Uterus (tissue), 4 donors: ENCODE measurements at places on chromosomes 1 and 21.

GRCh38 chr1:202860744-202861419, 28.1 kb downstream of the RABIF start:
- DNase-seq, result peak; percentile 41

- DNase-seq, result no peak
Measured at GRCh38 chr1:93990010-93990409, 80.8 kb upstream of the GCLM start.

GRCh38 chr1:205287767-205288559, 33.6 kb downstream of the NUAK2 start:
- no peak for DNase-seq

- no peak for DNase-seq
Measured at GRCh38 chr1:101603726-101604125, 366.9 kb downstream of the S1PR1 start.

- no peak for DNase-seq
Measured at GRCh38 chr1:230306169-230306568, 120.0 kb downstream of the PGBD5 start.

GRCh38 chr1:67834246-67834877, 1.1 kb upstream of the GNG12 start:
- no peak for DNase-seq
